ENCODE measurements at places on chromosomes 3 and 15. TPM values are rescaled to one million over a fixed set of nuclear protein-coding genes. Genes with fewer than 3 reads are reported as not detected.

WDR6 gene
- 126 TPM for total RNA-seq

PPP1R14D gene
- not detected for total RNA-seq

FGD5 gene
- total RNA-seq = 21.4 TPM

DNA sequence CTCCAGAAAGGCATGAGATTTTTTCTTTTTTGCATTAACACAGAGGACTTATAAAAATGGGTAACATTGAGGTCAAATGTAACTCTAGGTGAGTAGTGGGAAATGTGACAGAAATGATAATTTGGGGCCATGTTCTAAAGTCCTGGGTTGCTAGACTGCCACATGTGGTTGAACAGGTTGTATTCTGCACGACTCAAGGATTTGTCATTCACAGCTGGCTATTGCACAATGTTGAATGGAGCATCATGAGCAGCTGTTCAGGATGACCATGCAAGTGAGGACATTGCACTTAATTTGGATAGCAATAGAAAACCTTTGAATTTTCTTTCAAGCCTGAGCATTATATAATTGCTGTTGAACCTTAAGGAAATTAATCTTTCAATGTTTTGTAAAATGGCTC lies 396.6 kb downstream of the NAALADL2 start:
- no peak for DNase-seq

DNA sequence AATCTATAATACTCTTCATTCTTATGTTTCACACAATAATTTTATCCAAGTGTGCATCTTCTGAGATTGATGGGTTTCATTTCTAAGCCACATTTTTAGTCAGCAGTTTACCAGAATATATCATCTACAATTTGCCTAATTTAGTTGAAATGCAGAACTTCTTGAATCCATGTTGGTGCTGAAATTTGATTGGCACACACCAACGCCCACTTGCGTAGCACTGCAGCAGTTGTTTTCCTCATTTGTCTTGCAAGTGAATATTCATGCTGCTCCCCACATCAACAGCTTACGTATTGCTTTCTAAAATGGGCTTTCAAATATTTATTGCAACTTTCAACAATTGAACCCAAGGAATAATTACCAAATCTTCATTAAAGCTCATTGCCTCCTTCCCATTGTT lies 87.8 kb upstream of the CTDSPL start:
- no peak for DNase-seq

DNA sequence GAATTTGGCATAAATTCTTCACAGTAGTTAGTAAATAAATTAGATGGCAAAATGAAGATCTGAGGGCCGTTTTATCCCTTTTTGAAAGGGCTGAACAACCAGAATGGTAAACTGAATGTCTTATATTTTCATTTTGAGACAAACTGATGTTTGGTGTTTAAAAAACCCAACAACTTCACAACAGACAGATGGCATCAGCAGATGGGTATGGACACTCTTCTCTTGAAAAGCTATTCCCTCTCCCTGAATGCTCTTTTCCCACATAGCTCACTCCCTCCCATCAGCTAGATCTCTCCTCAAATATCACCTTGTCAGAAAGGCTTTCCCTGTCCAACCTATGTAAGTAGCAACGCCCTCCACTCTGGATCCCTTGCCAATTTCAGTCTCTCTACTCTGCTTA lies 33.3 kb downstream of the EMC4 start:
- DNase-seq = no peak

Data from uterus (tissue), 4 donors.